Thoracic aorta (tissue), 2 donors: ENCODE measurements at places on chromosomes 7 and 10.

- no peak for DNase-seq
Observed at GRCh38 chr7:155219947-155220769, 77.5 kb upstream of the INSIG1 start.

DNA sequence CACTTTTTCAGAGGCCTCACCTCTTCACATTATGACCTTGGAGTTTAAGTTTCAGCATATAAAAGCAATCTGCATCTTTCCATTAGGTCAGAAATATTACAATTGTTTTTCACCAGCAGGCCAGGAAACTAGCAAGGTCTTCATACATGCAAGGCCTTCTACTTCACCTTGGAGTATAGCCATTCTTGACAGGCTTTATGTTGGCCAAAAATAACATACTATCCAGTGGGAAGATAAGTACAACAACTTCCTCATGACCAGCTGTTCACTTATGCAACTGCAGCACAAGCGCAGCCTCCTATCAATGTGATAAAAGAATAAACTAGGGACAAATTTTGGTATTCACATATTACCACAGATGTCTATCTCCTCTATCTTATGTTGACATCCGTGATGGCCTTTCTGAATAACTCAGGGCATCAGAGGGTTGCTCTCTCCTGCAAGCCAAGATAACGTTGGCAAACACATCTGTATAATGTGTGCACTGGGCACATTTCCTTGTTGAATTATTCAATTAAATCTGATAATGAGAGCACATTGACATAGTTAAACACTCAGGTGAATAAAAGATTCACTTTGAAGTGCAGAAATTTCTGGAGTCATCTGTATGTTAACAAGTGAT is 239.8 kb downstream of the FZD1 start:
- DNase-seq: no peak

- DNase-seq: no peak
Observed at GRCh38 chr7:127844707-127845331, 186.4 kb downstream of the LRRC4 start.

DNA sequence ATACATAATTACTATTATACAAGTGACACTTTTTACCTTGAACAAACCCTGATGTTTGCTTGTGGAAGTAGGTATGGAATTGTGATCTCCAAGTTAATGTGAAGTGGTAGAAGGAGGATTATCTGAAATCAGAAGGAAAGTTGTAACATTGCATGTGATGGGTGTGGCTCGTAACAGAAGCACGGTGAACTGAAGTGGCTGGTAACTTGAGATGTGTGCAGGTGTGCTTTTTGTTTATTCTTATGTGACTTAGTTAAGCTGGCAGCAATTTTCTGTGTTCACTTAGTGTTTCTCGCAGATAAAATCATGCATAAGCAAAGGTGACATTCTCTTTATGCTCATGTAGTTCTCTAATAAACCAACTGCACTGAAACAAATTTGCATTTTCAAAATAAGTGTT is 82.3 kb downstream of the ZEB1 start:
- DNase-seq: no peak
